AG09319 (cell line): ENCODE measurements at places on chromosomes 1 and 21.

DNA sequence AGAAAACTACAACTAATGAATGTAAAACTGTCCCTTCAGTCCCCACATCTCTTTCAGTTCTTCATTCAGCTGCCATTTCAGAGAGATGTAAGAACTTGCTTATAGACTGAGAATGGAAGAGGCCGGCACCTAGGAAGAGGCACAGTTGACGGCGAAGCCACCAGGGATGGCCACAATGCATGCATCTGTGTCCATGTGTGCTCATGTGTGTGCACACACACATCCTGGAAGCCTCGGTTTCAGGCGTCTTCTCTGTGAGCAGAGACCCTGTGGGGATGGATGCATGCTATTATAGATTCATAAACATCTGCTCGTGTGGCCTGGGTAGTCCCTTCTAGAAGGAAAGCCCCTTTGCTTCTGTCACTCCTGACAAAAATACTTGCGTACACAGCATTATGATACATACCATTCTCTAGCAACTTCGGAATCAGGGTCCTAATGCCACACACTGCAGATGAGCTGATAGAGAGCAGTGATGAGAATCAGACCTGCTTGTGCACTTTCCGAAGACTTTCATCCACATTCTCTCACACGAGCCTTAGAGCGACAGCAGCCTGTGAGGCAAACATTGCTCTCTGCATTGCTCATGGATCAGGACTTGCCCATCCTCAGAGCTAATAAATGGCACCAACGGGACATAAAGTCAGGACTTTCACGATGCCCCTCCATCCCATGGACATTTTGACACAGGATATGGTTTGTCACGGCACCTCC lies 12.4 kb upstream of the GPR61 start:
- no peak for DNase-seq

DNA sequence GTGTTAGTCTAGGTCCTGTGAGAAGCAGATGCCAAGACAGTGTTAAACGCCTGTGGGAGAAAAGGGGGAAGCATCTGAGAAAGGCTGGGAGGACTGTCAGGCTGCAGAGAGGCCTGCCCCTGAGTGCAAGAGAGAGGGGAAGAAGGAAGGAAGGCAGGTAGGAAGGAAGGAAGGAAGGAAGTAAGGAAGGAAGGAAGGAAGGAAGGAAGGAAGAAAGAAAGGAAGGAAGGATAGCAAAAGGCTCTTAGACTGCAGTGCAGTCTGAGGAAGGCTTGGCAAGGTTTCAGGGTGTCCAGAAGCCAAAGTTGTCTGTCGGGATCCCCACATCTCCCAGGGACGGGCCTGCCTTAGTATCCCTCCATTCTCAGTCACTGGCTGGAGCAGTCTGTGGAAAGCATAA lies 82.6 kb downstream of the SPATA46 start:
- no peak for DNase-seq

- DNase-seq: no peak
Measured at GRCh38 chr1:5994713-5995621, 2.7 kb upstream of the NPHP4 start.

DNA sequence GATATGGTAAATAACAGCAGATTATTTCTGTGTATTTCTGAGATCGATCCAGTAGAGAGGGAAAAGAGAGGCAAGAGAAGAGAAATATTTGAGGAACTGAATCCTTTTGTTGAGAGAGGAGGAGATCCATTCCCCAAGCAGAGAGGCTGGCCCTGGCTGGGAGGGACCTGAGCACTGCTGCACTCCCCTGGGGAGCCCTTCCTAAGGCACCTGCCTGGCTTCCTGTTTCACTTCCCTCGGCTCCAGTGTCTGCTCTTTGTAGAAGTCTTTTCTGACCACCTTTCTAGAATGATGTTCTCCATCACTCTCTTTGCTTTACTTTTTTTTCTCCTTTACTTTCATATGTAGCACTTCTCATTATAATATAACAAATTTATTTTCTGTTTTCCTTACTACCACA lies 42.3 kb upstream of the SLC6A9 start:
- no peak for DNase-seq

DNA sequence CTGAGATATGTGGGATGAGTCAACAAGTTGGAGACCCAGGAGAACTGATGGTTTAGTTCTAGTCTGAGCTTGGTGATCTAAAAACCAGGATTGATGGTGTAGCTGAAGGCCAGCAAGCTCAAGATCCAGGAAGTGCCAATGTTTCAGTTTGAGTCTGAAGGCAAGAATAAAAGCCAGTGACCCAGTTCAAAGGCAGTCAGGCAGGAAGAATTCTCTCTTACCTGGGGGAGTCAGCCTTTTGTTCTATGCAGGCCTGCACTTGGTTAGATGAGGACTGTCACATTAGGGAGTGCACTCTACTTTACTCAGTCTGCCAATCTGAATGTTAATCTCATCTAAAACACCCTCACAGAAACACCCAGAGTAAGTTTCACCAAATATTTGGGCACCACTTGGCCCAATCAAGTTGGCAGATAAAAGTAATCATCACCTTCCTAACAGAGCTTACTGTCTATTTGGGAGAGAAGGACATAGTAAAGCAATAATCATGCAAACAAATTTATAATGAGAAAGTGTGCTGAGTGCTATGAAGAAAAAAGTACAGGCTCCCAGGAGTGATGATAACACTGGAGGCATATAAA lies 63.4 kb downstream of the TSEN15 start:
- DNase-seq: no peak

- no peak for DNase-seq
Measured at GRCh38 chr1:219991919-219992318, 54.4 kb downstream of the EPRS1 start.

- peak; percentile 35 for DNase-seq
Measured at GRCh38 chr1:46522184-46522968, 29.1 kb downstream of the KNCN start.

DNA sequence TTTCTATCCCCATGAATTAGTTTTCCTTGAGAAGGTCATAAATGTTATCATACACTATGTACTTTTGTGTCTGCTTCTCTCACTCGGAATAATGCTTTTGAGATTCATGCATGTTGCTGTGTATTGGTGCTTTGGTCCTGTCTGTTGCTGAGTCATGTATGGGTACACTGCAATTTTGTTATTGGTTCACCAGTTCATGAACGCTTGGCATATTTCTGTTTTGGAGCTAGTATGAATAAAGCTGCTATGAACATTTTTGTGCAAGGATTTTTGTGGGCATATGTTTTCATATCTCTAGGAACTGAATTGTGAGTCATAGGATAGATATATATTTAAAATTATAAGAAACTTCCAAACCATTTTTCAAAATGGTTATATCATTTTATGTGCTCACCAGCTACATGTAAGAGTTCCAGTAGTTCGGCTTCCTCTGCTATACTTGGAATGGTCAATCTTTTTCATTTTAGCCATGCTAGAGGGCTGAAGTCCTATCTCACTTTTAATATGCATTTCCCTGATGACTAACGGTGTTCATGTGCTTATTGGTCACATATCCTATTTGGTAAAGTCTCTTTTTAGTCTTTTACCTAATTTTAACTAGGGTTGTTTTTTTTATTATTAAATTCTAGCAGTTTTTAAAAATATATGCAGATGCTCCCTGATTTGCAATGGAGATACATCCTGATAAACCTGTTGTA lies 38.2 kb downstream of the ETS2 start:
- DNase-seq: no peak

DNA sequence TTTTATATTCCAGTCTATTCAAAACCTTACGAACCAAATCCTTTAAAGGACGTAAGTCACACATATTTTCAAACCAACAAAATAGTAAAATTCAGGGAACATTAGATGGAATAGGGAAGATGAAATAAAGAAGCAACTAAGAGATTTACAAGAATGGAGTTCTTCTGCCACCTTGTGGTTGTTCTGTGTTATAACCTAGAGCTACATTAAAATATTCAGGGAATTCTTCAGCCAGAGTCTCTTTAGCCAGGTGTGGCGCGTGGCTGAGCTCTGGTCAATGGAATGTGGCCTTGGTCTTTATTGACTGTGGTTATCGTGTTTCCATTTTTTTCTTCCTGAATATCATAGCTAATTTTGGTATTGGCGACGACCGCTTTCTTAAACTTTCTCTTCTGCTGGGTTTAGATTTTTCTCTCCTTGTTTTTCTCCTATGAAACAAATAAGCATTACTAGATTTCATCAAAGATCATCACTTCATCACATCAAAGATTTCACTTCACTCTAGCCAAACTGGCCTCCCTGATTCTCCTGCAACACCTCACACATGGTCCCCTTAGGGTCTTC lies 221.3 kb downstream of the MRPL39 start:
- peak; percentile 37 for DNase-seq

DNA sequence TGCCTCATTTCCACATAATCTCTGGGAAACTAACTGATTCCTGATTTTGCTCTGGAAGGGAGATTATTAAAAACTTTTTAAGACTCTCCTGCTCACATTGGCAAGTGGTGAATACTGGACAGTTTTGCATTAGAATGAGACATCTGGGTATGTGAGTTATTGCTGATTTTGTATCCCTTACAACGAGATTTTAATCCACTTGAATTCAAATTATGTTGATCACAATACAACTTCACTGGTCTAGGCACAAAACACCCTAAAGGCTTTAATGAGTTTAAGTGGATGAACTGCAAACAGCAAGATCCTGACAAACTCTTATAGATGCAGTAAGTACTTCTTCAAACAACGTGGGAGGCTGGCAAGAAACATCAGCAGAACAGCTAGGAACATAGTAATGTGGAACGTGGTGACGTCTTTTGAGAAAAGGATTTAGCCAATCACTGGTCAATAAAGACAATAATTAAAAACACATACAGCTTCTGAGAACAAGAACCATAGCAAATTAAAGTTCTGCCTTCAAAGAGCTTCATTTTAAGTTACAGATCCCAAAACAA lies 10.2 kb upstream of the LYPLAL1 start:
- DNase-seq: no peak

- DNase-seq: no peak
Measured at GRCh38 chr1:58884706-58885661, 101.1 kb upstream of the JUN start.

GRCh38 chr1:8396083-8396785 lies 78.3 kb downstream of the SLC45A1 start:
- no peak for DNase-seq

GRCh38 chr1:246726255-246726679 lies 2.1 kb downstream of the SCCPDH start:
- DNase-seq: no peak

- no peak for DNase-seq
Measured at GRCh38 chr1:7495962-7496361, 275.1 kb upstream of the VAMP3 start.

DNA sequence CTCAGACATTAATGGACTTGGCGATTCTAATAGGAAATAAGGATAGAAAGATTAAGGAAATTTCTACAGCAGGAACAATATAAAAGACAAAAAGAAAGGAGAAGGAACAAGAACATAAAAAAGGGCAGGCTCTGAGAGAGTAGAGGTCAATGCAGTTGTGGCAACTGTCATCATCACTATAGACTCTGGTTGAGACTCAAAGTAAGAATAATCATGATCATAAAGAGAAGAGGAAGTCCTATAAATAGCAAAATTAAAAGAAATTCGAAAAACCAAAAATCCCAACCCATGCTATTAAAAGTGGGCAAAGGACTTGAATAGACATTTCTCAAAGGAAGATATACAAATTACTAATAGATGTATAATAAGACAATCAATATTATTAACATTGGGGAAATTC lies 14.4 kb upstream of the XCL1 start:
- no peak for DNase-seq
